ENCODE measurements at places on chromosomes 7 and 10. TPM values are rescaled to one million over a fixed set of nuclear protein-coding genes. Genes with fewer than 3 reads are reported as not detected.

RNF148 gene
- not detected for total RNA-seq

CYP2E1 gene
- total RNA-seq = 0.38 TPM

BICC1 gene
- 68.8 TPM for total RNA-seq

PPP1R9A gene
- 11.8 TPM for total RNA-seq

PDE1C gene
- 2.8 TPM for total RNA-seq

FLNC gene
- total RNA-seq = 232 TPM

GCK gene
- 2.4 TPM for total RNA-seq

ZNF735 gene
- not detected for total RNA-seq

MCM10 gene
- 13.9 TPM for total RNA-seq

SPDYE2B gene
- total RNA-seq = not detected

HYAL4 gene
- not detected for total RNA-seq

NME8 gene
- total RNA-seq = not detected

MLXIPL gene
- total RNA-seq = not detected

RPEL1 gene
- total RNA-seq = not detected

CALCR gene
- total RNA-seq = not detected

PRRT4 gene
- total RNA-seq = not detected

CPVL gene
- total RNA-seq = 10.3 TPM

MACROH2A2 gene
- 46.8 TPM for total RNA-seq

CALML5 gene
- not detected for total RNA-seq

DPY19L1 gene
- total RNA-seq = 23.1 TPM

ODAD2 gene
- 2.3 TPM for total RNA-seq

ABCA13 gene
- 0.38 TPM for total RNA-seq

Measured in mesangial cell (primary cell).